ENCODE measurements at places on chromosomes 6 and 20. TPM values are rescaled to one million over a fixed set of nuclear protein-coding genes. Genes with fewer than 3 reads are reported as not detected.

Gene C6orf163
- 2.5 TPM for total RNA-seq

Gene CST2
- total RNA-seq: not detected

Gene OPN5
- not detected for total RNA-seq

Gene UST
- 0.81 TPM for total RNA-seq

Gene TOX2
- 25.7 TPM for total RNA-seq

Gene CNR1
- total RNA-seq: not detected
